ENCODE measurements at places on chromosomes 16 and 17.
A peak's percentile ranks its signal among the peaks of the same experiment; 100 is the strongest.

DNA sequence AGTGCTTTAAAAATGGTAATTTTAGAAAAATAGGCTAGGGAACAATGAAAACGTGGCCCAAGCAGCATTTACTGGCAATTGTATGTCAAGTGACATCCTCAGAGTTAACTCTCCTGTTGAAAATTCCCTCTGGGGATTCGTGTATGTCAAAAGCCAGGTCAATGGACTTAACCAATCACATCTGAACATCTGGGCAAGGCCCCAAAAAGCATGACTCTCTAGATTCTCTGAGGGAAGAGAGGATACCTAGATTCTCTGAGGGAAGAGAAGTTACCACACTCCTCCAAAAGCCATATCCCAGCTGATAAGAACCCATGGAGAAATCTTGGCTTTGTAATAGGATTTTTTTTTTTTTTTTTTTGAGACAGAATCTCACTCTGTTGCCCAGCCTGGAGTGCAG, 23.5 kb downstream of the NFE2L1 start:
- no peak for DNase-seq

GRCh38 chr16:4935241-4935855, 1.6 kb downstream of the PPL start:
- DNase-seq = no peak

- no peak for DNase-seq
These were observed 397 bp downstream of the NCOR1 start for GRCh38 chr17:16215002-16215272.

DNA sequence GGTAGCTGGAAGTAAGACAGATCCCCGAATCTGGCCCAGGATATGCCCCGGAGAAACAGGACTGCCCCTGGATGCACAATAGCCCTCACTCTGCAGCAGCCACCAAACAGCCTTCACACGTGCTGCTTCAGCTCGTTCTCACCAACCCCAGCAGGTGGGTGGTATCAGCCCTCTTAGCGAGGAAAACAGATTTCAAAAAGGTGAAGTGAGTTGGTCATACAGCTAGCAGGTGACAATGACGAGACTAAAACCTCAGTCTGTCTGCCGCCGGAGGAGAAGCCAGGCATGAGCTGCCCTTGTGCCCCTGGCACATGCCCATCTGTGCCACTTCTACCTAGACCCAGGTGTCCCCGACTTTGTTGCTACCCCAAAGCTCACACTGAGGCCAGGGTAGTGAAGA, 92.4 kb downstream of the YPEL2 start:
- DNase-seq = no peak

DNA sequence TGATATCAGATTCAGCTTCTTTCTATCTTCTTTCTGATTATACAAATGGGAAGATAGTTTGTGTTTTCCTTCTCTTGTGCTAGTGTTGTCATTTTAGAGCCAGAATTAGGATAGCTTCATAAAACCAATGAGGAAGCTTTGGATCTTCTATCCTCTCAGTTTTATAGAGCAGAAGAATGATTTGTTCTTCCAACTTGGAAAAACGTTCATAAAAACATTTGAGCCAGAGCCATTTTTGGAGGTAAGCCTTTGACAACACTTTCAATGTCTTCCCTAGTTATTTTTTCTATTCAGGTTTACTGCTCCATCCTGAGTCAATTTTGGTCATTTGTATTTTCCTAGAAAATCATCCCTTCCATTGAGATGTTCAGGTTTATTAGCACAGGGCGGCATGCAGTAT, 91.2 kb upstream of the MYOCD start:
- no peak for DNase-seq

- DNase-seq = no peak
These were observed 113.0 kb upstream of the METRNL start for GRCh38 chr17:82966415-82966814.

- no peak for DNase-seq
These were observed 17.3 kb downstream of the CDR2 start for GRCh38 chr16:22356930-22357634.

- no peak for DNase-seq
These were observed 6.3 kb upstream of the RAB37 start for GRCh38 chr17:74730491-74731346.

DNA sequence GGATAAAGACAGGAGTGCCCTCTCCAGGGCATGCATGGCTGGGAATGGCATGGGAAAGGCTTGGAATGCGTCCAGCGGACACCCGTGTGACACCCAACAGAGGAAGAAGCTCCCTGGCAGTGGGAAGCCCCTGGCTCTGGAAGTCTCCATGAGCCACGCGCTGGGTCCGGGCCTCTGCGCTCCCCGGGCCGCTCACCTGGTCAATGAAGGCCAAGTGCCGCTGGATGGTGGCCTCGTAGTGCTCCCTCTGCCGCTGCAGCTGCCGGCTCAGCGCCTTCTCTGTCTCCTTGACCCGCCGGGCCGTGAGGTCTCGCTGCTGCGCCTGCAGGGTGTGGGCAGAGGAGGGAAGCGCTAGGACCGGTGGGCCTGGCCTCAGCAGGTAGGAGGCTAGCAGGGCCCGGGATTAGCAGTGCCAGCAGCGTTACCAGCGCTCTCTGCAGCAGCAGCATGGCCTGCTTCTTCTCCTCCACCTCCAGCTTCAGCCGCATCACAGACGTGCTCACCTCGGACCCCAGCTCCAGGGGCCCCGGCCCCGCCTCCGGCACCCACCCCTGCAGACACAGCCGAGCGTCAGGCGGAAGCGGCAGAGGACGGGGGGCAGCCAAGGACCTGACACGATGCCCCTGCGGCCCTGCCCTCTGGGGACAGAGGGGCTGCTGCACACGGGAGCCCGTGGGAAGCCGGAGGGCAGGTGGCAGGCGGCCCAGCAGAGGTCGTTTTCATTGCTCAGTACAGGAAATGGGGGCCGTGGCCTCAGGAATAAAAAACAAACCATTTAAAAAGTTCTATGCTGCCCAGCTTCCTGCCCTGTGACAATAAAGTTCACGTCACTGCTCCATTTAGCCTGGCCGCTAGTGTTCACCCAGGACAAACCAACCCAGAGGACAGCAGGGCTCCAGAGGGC, 26.0 kb downstream of the CEP131 start:
- DNase-seq = no peak

DNA sequence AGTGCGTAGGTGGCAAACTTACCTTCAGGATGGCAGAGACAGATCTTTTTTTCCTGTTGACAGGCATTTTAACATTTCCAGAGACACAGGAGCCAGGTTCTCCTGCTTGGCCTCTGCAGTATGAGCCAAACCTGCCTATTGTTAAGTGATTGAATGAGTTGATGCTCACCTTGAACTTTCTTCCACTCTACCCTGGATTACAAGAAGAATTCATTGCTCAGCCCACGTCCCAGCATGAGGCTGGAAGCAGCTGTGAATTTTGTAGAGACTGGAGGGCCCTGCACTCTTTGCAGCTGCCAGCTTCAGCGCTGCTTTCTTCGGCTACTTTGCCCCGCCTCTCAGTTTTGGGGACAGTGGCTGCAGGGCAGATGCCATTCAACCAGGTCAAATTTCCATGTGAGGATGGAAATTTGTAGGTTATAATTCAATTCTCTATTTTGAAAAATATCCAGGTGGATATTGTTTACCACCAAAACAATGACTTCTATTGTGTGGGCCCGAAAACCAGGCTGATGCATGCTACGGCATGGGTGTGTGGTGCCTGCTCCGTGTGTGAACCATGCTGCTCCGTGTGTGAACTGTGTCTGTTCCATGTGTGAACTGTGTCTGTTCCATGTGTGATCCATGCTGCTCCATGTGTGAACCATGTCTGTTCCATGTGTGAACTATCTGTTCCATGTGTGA, 75.2 kb upstream of the METTL9 start:
- DNase-seq = no peak

DNA sequence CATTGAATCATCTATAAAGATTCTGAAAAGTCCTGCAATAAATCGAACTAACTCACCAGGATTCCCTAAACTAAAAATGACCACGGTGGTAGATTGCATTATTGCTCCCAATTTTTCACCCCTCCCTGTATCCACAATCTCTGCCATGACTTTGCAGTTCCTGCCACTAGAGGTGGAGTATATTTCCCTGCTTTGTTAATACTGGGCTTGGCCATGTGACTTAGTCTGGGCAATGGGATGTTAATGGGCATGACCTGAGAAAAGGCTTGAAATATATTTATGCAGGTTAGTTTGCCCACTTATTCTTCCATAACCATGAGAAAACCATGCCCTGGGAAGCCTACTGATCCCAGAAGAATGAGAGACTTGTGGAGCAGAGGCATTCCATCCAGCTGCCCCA, 59.1 kb downstream of the NOG start:
- DNase-seq = no peak

- DNase-seq = no peak
These were observed 3.5 kb upstream of the TANGO6 start for GRCh38 chr16:68839831-68840230.

GRCh38 chr16:68749432-68749831, 12.3 kb downstream of the CDH1 start:
- no peak for DNase-seq

DNA sequence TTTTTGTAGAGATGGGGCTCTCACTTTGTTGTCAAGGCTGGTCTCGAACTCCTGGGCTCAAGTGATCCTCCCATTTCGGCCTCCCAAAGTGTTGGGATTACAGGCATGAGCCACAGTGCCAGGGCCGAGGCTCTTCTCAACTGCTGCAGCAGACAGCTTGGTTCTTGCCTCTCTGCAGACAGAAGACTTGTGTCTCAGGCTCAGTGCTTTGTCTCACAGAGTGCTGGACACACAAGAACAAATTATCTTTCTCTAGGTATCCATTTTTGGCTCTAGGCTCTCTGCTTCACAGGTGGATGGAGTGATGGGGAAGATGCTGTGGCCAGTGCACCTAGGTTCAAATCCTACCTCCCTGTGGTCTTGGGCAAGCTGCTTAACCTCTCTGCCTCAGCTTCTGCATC, 80.8 kb upstream of the RNU2-1 start:
- DNase-seq = no peak

DNA sequence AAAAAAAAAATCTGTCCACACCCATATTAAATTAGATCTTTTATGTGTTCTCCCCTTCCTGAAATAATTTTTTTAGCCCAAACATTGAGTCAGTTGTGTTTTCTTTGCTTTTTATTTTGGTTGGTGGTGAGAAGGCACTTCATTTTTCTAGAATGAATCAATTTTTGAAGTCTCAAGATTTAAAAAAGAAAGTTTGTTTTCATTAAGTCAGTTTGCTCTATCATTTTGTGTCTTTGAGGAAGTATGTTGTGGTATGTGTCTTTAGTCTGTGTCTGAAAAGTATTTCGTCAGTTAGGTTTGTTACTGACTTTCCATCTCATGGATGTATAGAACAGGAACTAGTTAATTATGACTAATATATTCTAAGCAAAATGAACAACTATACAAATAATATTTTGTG, 3.8 kb downstream of the IGF2BP1 start:
- DNase-seq = no peak

DNA sequence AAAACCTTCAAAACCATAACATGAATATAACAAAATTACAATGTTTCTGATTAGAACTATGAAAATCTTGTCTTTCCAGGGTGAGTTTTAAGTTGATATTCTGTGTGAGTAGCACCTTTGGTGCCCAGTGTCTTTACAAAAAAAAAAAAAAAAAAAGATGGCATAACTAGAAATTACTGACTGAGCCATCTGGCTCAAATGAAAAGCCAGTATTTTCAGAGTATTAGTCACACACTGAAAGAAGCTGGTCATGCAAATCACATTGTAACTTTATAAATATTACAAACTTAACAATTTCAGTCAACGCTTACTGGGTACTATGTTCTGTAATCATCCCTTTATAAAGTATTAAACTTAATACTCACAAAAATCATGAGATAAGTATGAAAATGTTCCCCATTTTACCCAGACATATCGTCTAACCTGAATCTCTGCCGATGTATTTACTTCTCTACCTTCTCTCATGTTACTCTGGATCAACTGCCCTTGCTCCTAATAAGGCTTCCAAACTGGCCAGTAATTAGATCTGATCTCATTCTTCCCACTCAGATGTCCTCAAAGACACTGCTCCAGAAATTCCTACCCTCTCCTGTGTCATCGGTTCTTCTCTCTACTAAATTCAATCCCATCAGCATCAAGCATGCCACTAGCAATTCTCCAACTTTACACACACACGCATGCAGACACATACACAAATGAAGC, 25.4 kb downstream of the UBE2G1 start:
- no peak for DNase-seq

- DNase-seq = no peak
These were observed 26.2 kb downstream of the GPRC5B start for GRCh38 chr16:19858340-19859018.

- no peak for DNase-seq
These were observed 110.7 kb upstream of the NOL11 start for GRCh38 chr17:67606896-67607604.

- peak; percentile 68 for DNase-seq
These were observed 27.6 kb upstream of the PITPNA start for GRCh38 chr17:1590029-1590746.

GRCh38 chr16:73891129-73891542, 405.5 kb upstream of the PSMD7 start:
- no peak for DNase-seq

GRCh38 chr16:84220851-84221250, 19.0 kb downstream of the KCNG4 start:
- DNase-seq = peak; percentile 48

All from non-pigmented ciliary epithelial cell (primary cell).